ENCODE measurements at places on chromosomes 5 and 9. TPM values are rescaled to one million over a fixed set of nuclear protein-coding genes. Genes with fewer than 3 reads are reported as not detected.

The TNPO1 gene
- 299 TPM for total RNA-seq

The BAAT gene
- total RNA-seq, result 0.31 TPM

The ADAMTSL2 gene
- 3.3 TPM for total RNA-seq

DNA sequence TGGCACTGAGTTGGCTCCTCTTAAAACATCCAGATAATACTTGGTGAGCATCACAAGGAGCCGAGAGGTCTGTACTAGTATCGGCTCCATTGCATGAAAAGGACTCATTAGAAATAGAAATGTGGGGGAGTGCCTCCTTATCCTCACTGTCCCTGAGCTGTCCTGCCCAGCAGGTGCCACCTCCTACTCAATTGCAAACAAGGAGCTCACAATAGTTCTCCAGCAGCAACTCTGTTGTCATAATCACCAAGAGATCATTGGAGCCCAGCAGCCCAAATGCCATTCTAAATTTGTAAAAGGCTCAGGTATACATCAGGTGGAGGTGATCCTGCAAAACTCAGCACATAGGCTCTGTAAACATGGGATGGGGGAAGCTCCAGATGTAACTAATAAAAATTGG lies 99.1 kb downstream of the PLK2 start:
- DNase-seq, result no peak

The MYOZ3 gene
- total RNA-seq, result 1.7 TPM

The ST8SIA4 gene
- 47.6 TPM for total RNA-seq

GRCh38 chr9:28668158-28668557 lies 1094.9 kb upstream of the C9orf72 start:
- no peak for DNase-seq

The STPG3 gene
- total RNA-seq, result not detected

The GFI1B gene
- not detected for total RNA-seq

The IL5 gene
- not detected for total RNA-seq

The FIBCD1 gene
- total RNA-seq, result 1.4 TPM
